Type B pancreatic cell (in vitro differentiated cells): ENCODE measurements at places on chromosomes 5 and 9.

GRCh38 chr9:14616188-14616982 lies 76.8 kb downstream of the ZDHHC21 start:
- no peak for DNase-seq

- no peak for DNase-seq
Observed at GRCh38 chr5:105954341-105954740, 1716.4 kb downstream of the EFNA5 start.

DNA sequence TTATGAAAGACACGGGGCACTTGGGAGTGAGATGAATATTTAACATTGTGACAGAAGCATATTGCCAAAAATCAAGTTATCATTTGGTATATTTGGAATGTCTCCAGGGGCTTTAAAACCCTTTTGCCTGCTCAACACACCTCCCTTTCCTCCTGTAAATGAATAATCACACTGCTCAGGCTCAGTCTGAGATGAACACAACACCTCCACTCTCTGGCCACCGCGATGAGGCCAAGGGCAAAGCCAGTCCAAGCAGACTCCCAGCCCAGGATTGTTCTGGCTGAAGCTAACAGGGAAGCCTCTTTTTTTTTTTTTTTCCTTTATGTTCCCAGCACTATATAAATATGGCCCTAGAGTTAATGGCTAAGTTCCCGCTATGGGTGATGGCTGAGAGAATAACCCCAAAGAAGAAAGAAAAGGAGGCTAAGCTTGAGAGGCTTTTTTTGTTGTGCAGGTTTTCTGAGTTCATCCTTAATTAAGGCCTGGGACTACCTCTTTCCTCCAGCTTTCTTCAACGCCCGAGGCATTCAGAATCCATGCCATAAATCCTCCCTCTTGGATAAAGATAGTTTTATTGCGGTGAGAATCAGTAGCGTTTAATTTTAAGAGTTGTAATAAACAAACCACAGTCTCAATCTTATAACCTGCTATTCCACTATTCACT lies 10.5 kb upstream of the ERAP1 start:
- no peak for DNase-seq

- DNase-seq, result no peak
Observed at GRCh38 chr5:142820447-142820846, 50.3 kb downstream of the ARHGAP26 start.

DNA sequence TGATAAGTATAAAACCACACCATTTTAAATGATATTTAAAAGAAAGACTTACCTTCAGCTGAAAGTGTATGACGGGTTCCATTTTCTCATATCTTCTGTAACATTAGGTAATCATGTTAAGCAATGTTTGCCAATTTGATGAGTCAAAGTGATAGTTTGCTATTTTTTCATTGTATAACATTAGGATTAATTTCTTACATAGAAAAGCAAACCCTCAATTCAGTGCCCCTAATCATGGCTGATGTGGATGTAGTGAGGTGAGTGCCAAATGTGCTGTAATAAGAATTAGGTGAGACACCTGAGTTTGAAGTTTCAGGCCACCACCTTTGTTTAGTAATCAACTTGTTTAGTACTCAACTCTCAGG lies 68.0 kb downstream of the UNC13B start:
- no peak for DNase-seq

- no peak for DNase-seq
Observed at GRCh38 chr5:111268300-111268699, 44.1 kb downstream of the CAMK4 start.

DNA sequence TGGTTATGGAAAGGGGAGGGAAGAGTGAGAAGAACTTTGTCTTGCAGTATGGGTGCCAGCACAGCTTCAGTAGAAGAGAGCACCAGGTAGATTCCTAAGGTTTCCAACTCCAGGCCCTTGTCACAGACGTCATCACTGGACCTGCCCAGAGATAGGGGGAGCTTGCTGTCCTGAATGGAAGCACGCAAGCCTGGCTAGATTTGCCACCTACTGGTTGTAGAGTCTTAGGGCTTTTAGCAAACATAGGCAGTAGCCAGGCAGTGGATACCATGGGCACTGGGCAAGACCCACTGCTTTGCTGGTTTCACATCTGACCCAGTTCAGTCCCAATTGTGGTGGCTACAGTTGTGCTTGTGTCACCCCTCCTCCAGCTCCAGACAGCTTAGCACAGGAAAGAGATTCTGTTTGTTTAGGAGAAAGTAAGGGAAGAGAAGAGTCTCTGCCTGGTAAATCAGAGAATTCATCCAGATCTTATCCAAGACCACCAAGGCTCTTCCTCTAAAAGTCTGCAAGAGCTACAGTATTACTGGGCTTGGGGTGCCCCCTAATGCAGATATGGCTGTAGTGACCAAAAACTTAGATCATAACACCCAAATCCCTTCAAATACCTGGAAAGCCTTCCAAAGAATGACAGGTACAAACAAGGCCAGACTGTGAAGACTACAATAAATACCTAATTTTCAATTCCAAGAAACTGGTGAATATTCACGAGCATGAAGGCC lies 158.9 kb downstream of the HINT1 start:
- no peak for DNase-seq

DNA sequence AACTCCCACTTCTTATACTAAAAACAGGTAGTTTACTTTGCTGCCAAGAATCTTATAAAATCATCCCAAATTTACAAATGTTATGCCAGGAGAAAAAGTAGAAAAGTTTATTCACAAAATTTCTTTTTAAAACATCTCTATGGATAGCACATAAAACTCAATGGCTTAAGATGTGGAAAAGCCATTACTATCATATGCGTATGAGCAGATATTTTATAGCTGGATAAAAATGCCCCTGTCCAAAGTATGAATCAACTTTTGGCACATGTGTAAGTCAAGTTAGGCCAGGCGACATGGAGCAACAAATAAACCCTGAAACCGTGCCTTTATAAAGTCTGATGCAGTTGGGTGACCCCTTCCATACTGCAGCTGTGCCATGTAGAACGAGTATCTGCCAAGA lies 38.6 kb upstream of the FBP1 start:
- DNase-seq, result no peak

DNA sequence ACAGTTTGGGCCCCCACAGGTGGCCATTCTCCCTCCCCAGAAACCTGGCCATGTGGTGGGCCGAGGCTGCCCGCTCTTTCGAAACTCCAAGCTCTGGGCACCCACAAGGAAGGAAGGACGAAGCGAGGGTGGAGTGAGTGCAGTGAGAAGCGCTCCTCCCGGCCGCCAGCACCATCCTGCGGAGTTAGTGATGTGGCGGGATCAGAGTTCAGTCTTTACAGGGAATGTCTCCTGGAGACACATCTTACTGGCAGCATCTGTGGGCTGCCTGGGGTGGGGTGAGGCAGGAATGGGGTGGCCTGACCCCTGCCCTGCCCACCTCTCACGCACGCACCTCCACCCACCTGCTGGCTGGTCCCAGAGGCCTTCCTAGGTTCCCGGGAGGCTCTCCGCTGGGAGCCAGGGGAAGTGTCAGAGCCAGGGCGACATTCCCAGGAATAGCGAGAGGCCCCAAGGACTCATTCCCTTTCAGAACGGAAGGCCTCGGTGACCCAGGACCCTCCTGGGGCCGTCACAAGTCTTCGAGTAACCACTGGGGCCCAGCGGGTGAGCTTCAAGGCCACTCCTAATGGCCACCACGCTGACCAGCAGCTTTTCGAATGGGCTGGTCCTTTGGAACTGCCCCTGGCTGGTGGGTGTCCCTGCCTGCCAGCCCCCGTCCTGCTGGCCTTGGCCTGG lies 5.5 kb upstream of the RNU6ATAC start:
- no peak for DNase-seq
